Tibial artery (tissue), 4 donors: ENCODE measurements at places on chromosomes 11 and 22.

DNA sequence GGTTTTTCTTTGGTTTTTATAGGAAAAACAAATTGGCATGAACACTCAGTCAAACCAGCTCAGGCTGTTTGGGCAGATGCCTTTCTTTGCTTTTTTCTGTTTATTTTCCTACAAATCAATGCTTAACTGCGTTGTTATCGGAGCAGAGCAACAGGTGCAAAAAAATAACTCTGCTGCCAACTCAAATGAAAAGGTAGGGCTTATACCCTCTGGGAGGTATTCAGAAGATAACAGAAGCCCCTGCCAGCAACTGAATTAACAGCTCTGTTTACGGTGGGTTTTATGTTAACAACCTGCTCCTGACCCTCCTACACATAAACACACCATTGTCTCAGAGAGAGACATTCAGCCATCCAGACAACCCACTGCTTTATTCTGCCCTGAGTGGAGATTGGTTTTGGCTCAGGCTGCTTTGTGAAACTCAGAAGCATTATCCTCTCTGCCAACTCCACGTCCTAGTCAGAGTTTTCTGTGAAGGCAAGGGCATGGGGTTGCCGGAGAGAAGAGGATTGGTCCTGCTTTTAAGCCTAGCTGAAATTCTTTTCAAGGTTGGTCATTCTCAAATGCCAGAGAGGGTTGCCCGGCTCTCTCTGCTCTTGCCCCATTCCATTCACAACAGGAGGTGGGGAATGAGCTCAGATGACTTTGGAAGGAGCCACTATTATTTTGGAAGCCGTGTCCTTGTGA is 11.4 kb downstream of the EHF start:
- DNase-seq = no peak

DNA sequence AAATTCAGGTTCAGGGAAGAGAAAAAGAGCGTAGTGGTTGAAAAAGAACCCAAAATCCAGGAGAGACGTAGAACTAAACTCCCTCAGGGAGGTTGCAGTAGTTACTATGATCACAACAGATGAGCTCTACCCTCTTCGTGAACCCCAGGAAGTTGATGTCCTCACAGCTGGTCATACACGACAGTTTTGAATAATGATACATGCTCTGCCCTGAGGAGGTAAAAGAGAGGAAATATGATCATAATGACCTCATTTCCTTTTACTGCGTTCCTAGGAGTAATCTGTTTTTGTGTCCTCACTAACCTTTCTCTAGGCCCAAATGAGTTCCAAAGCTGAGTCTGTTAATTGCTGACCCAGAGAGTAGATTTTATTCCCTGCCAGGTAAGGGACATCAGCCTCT is 1.3 kb downstream of the PATE2 start:
- DNase-seq = no peak

- DNase-seq = no peak
Observed at GRCh38 chr11:24068197-24068596, 428.7 kb upstream of the LUZP2 start.

- DNase-seq = no peak
Observed at GRCh38 chr22:47597041-47597440, 834.6 kb downstream of the TBC1D22A start.

GRCh38 chr22:32469799-32470212 is 4.8 kb upstream of the FBXO7 start:
- no peak for DNase-seq

DNA sequence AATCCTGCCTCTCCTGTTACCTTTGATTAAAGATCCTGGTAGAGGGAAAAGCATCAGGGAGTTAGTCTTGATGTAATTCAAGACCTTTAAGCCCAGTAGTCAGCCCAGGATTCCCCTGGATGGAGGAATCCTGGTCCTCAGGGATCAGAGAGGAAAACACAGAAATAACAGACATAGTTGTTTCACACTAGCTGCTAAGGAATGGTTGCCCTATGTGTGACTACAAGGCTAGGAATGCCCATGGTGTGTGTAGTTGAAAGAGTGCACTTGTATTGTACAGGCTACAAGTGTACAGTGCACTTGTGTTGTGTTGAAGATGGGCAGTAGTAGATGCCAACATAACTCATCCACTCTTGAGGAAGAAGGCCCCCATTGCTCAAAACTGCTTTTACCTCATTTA is 226.8 kb downstream of the AASDHPPT start:
- DNase-seq = no peak

DNA sequence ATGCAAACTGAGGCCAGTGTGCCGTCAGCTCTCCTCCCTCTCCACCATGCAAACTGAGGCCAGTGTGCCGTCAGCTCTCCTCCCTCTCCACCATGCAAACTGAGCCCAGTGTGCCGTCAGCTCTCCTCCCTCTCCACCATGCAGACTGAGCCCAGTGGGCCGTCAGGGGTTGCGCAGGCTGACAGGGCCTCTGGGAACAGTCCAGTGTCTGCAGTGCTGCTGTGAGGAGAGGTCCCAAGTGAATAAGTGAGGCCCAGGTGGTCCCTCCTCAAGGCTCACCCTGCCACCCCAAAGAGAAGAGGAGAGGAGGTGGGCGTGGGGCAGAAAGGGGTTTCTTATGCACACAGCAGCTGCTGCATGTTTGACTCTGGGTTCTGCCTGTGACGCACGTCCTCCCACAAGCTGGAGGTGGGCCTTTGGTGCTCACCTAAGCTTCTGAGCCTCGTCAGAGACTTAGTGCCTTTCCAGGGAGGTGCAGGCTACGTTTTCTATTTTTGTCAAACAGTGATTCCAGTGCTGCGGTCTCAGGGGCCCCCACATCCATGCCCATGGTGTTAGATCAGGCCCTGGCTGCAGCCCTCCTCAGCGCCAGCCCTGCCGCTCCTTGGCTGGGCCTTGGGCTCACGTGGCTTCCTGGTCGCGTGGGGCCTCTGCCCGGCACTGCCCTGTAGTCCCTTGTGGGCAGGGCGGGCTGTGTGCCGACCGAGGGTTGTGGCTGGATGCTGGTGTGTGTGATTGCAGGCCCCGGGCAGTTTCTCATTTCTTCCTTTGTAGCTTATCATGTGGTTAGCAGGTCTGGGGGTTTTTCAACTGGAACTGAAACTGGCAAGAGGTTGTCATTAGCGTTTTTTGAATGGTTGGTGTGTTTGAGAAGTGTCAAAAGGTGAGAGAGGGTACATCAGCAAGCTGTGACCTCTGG is 7.1 kb downstream of the TPCN2 start:
- DNase-seq = peak; percentile 59
